ENCODE measurements at places on chromosomes 2 and 18.

GRCh38 chr2:85422072-85422457, 3.6 kb downstream of the SH2D6 start:
- DNase-seq, result no peak

DNA sequence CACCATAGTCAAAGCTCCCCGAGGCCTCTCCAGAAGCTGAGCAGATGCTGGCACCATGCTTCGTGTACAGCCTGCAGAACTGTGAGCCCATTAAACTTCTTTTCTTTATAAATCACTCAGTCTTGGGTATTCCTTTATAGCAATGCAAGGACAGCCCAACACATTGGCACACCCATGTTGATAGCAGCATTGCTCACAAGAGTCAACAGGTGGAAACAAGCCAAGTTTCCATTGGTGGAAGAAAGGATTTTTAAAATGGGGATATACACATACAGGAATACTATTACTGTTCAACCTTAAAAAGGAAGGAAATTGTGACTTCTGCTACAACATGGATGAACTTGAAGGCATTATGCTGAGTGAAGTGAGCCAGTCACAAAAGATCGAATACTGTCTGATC, 186.8 kb upstream of the RAB12 start:
- DNase-seq, result no peak

- peak; percentile 3 for DNase-seq
Observed at GRCh38 chr18:70420146-70420898, 131.5 kb downstream of the SOCS6 start.

GRCh38 chr2:64745562-64745961, 91.8 kb upstream of the SERTAD2 start:
- no peak for DNase-seq

All from RKO (cell line).